ENCODE measurements at places on chromosomes 3 and 15.

GRCh38 chr3:114545193-114545592 lies 251.4 kb downstream of the TIGIT start:
- no peak for DNase-seq

GRCh38 chr15:35693286-35693685 lies 147.3 kb upstream of the DPH6 start:
- no peak for DNase-seq

DNA sequence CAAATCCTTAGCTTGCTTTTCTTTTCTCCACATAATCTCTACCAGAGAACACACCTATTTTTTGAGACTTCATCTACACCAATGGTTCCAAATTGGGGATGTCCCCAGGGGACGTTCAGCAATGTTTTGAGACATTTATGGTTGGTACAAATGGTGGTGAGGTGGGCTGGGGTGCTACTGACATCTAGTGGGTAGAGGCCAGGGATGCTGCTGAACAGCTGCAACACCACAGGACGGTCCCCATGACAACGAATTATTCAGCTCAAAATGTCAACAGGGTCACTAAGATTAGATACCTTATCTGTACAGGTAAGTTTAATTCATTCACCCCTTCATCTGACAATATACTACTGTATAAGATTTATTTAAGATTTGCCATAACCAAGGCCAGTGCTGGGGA lies 14.4 kb downstream of the GK5 start:
- peak; percentile 38 for DNase-seq

DNA sequence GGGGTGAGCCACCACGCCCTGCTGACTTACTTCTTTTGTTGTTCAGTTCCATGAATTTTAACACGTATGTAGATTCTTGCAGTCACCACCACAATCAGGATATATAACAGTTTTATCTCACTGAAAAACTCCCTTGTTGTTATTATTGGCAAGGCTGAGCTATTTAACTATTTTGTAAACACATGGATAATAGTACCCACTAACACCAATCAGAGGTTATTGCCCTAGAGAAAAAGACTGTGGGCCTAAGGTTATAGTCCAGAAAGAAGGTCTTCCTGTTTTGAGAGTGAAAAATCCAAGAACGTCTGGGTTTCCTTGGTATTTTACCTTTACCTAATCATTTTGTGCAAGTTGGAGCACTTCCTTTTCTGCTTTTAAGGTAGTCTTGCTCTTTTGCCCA lies 9.5 kb downstream of the ZWILCH start:
- no peak for DNase-seq

DNA sequence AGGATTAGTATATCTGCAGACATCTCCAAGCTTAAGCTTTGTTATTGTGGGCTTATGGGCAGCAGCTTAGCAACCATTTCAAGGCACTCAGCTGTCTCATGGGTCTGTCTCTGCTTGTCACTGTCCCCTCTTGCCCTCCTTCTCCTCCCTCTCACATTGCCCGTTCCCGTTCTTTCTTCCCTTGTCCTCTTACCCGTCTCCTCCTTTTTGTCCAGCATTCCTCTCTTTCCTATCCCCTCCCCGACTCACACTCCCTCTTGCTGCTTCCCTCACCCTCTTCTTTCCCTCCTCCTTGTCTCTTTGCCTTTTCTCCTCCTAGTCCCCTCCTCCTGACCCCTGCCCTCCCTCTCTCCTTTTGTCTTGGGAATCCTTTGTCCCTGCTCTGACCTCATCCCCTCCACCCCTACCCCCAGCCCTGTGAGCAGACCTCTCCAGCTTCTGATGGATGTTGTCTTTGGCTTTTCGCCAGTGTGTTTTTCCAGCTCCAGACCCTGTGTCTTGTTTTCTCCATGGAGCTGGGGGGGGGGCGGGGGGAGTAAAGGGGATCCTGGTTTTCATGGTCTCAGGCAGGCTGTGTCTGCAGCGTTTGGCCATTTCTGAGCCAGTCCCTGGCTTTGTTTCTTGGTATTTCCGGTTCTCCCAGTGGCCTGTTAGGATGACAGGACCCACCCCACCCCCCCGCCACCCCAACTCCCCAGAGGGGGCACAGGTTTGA lies 47.9 kb upstream of the TRAK1 start:
- peak; percentile 89 for DNase-seq

DNA sequence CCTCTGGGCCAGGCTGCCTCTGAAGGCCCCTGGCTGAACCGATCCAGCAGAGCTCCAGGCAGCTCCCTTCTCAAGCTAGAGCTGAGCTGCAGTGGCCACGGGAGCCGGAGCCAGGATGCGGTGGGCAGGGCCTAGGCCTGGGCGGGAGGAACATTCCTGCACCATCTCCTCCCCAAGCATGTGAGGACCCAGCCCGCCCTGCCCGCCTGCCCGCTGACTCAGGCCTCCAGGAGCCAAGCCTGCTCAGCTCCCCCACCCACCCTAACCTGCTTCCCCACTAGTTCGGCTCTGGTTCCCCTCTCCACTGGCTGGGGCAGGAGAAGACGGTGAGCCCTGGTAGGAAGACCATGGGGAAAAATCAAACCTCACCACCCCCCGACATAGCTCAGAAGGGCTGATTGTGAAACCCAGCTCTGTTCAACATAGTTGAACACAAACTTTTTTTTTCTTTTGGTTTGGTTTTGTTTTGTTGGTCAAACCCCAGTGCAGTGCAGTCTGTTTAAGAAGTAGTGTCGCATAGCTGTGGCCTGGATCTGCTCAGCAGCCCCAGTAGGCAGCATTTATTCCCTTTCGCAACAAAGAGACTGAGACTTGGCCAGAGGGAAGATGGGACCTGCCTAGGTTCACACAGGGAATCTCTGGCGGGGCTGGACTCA lies 13.5 kb downstream of the SNX33 start:
- peak; percentile 81 for DNase-seq

DNA sequence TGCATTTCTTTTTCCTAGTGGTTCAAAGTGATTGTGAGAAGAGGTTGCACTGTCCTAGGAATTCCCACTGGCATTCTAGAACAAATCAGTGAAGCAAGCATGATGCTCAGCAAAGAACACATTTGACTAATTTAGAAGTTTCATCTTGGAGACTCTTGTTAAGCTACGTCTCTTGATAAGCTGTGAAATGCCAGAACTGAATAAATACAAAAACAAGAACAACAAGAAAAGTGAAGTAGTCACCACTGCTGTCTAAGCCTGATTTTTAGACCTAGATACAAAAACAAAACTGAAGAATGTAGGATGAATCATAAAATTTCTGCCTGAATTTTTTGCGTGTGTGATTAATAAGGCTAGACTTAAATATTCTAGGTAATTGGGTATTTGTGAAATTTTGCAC lies 1162.4 kb downstream of the TUSC7 start:
- DNase-seq = no peak

GRCh38 chr3:112745567-112746248 lies 101.0 kb downstream of the CD200R1L start:
- no peak for DNase-seq

DNA sequence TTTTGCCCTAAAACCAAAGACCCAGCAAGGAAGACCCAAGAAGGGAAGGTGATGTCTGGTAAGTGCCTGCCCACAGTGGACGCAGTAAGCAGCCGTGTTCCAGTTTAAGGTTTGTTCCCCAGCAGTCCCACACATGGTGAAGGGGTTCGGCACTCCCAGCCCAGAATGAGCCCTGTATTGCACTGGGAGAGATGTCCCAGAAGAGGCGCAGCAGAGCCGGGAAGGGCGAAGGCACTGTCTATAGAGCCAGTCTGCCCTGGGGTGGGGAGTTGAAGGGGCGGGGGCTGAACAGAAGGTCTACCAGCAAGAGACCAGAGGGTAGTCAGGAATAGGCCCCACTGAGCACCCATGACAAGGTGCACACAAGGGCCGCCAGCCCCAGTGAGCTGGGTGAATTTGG lies 6.4 kb downstream of the TMEM158 start:
- no peak for DNase-seq

DNA sequence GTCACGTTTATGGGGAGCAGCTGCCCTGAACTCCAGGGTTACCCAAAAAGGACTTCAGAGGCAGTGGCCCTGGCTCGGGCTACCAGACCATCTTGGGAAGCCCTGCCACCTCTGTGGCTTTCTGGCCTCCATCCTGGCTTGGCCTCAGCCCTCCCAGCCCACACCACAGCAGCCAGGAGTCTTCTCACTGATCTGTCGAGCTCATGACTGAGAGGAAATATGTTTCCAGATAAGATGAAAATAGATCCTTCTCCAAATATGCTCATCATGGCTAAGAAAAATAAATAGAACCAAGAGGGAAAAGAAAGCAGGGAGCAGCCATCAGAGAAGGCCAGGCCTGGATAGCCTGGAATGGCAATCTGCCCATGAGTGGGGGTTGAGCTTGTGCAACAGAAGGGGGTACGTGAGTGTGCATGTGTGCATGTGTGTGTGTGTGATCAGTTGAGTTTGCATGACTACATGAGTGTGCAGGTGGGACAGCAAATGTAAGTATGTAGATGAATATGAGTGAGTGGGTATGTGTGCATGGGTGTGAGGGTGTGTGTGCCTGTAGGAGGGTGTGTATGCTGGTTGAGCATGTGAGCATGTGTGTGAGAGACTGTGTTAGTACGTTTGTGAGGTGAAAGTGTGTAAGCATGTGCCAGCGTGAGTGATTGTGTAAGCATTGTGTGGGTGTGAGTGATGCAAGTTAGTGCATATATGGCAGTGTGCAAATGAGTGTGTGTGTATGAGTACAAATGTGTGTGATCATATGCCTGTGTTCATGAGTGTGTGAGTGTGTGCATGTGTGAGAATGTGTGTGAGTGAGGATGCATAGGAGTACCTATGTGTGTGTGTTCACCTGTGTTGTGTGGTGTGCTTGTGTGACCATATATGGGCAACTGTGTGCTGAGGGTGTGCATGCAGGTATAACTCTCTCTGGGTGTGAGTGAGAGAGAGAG lies 9.9 kb upstream of the RFT1 start:
- DNase-seq = no peak

GRCh38 chr15:101526442-101526841 lies 36.9 kb upstream of the PCSK6 start:
- no peak for DNase-seq

DNA sequence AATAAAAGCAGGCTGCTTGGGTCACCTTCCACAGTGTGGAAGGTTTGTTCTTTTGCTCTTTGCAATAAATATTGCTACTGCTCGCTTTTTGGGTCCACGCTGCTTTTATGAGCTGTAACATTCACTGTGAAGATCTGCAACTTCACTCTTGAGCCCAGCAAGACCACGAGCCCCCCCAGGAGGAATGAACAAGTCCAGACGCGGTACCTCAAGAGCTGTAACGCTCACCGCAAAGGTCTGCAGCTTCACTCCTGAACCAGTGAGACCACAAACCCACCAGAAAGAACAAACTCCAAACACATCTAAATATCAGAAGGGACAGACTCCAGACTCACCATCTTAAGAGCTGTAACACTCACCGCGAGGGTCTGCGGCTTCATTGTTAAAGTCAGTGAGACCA lies 47.5 kb upstream of the CCR4 start:
- DNase-seq = no peak

DNA sequence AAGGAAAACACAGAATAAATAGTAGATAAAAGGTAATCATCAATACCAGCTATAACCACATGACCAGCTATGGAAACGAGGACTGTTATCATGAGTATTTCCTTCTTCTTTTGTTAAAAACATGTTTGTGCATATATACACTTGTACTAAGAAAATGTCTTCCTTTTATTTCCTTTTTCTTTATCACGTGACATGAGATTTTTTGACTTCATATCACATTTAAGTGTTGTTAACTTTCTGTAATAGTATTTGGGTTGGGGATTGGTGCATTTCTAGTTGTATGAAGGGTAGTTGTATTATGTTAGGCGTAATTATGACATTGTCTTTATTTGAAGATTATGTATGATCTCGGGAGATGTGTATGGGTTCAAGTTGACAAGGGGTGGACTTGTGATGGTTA lies 278.5 kb upstream of the ZNF385D start:
- DNase-seq = no peak

DNA sequence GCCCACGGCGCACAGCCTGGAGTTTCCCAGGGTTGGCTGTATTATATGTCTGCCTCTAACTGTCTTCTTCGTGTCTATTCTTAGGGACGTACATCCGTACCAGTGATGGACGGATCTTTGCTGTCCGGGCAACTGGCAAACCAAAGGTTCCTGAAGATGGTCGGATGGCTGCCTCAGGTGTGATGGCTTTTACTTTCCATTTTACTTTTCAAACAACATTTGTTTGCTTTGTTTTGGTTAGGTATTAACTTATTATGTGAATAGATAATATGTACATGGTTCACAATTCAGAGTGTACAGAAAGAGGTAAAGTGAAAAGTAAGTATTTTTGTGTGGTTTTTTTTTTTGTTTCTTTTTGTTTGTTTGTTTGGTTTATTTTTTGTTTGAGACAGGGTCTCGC lies 11.1 kb upstream of the TEX264 start:
- no peak for DNase-seq

- no peak for DNase-seq
Observed at GRCh38 chr3:100637197-100637631, 27.8 kb downstream of the ADGRG7 start.

DNA sequence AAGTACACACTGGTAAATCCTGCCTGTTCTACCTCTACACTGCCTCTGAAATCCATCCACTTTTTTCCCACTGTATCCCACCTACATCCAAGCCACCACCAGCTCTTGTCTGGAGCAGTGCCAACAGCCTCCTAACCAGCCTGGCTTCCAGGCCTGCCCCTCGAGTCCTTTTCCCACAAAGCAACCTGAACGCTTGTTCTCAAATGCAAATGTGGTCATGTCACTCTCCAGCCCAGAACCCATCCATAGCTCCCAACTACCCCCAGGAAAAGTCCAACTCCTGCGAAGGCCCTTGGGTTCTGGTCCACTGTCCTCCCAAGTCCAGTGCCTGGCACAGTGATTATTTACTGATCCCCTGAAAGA lies 83.8 kb downstream of the SEMA5B start:
- no peak for DNase-seq

- peak; percentile 28 for DNase-seq
Observed at GRCh38 chr3:193053046-193053435, 135.4 kb upstream of the MB21D2 start.

- peak; percentile 88 for DNase-seq
Observed at GRCh38 chr3:42780892-42781700, 8.0 kb upstream of the CCDC13 start.

GRCh38 chr3:67028001-67028784 lies 30.1 kb downstream of the KBTBD8 start:
- no peak for DNase-seq

DNA sequence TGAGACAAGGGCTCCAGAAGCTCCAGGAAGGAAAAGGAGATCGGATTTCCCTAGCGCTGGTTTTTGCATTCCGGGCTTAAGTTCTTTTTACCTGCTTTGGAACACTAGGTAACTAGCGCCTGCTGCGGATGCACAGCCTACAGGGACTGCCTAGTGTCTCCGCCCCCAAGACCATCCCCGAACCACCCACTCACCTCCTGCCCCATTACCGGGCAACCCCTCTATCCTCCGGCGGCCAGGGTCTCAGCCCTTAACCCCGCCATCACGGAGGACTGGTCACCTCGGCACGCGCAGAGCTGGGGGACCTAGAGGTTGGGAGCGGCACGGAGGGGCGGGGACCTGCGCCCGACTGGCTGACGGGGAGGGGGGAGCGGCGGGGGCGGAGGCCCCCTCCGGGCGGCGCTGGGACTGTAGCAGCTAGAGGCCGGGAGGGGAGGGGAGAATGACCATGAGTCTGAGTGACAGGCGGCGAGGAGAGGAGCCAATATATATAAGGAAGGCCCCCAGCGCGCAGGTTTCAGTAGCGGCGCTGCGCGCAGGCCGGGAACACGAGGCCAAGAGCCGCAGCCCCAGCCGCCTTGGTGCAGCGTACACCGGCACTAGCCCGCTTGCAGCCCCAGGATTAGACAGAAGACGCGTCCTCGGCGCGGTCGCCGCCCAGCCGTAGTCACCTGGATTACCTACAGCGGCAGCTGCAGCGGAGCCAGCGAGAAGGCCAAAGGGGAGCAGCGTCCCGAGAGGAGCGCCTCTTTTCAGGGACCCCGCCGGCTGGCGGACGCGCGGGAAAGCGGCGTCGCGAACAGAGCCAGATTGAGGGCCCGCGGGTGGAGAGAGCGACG lies at the start of gene DLL4:
DLL4 (plus strand) TSS at position 520 of the 839 bp plus-strand sequence. CDS start 329 bp downstream, outside the sequence.
- DNase-seq = peak; percentile 78

All from tongue (tissue), 3 donors.